ENCODE measurements at places on chromosomes 7 and 10. TPM values are rescaled to one million over a fixed set of nuclear protein-coding genes. Genes with fewer than 3 reads are reported as not detected.
A peak's percentile ranks its signal among the peaks of the same experiment; 100 is the strongest.

Gene TMEM236
- total RNA-seq, result 0.69 TPM

DNA sequence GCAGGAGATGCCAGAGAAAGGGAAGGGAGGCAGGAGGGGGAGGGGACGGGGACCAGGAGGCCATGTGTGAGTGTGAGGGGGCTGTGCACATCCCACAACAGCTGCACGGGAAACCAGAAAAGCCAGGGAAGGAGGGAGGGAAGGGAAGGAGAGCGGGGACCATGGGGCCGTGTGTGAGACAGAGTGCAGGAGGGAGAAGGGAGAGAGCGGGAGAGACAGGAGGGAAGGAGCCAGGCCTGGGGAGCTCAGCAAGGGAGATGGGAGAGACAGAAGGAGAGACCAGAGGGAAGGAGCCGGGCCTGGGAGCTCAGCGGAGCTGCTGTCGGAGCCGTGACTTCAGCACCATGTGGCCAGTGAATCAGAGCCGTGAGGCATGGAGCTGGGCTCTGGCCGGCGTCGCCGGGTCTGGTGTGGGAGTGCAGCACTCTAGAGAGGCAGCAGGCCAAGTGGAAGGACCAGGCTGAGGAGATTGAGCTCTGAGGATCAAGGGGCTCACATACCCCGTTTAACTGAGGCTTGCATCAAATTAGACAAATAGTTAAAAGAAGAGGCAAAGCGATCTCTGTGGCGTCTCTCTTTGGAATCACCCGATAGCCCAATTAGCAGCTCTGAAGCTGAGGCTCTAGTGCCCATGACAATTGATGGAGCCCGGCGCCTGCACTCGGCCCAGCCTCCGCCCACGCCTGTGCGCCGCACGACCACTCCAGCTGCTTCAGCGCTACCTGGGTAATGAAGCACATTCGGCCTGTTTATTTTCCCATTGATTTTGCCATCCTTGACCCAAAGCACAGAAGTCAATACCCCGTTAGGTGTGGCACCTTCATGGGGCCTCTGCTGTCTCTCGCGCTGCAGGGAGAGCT lies 150.4 kb downstream of the MAD1L1 start:
- DNase-seq, result no peak

GRCh38 chr10:125521721-125522680 lies 161.0 kb downstream of the TEX36 start:
- DNase-seq, result no peak

Gene RBP4
- total RNA-seq, result 55.5 TPM

DNA sequence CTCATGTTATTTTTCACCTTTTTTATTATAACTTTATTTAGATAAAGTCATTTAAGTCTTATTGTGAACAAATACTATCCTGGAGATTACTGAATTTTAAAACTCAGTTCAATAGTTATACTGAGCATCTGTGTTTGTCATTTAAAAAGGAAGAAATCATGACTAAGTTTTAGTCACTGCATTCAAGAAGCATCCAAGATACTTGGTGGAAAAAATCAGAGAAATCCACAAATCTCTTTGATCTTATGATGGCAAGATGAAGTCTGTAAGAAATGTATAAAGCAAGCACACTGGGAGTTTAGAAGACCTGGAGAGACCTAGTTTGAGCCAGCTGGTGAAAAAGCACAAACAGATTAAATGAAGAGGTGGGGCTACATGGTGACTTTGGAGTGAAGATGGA lies 529.8 kb upstream of the IGFBP3 start:
- DNase-seq, result no peak

DNA sequence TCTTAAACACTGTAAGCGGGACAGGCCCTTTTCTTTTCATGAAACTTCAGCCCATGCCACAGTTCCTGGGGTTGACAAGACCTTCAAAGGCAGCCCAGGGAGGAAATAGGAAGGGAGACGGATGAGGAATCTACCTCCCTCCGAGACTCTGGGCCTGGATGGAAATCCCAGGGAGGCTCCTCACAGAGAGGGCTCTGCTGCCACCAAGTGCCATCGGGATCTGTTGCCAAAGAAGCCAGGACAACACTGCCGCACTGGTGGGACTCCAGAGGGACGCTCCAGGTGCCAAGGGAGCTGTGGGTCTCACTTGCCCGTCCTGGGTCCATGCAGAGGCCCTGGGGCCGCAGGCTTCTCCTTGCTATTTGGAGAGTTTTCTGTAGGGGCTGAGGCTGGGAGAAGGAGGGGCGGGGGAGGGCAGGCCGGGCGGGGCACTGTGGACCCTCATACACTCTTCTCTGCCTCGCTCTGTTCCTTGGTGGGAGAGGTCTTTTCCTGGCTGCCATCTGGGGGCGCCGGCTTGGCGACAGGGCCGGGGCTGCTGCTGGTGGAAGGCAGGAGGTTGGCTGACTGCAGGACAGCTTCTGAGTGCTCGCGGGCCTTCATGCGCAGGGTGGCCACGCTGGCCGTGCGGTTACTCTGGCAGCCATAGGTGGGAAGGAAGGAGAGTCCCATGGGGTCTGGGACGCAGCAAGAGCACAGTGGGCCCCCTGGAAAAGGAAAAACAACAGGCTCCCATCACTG lies 30.0 kb downstream of the DRGX start:
- DNase-seq, result no peak

Gene LIPN
- 8.2 TPM for total RNA-seq

DNA sequence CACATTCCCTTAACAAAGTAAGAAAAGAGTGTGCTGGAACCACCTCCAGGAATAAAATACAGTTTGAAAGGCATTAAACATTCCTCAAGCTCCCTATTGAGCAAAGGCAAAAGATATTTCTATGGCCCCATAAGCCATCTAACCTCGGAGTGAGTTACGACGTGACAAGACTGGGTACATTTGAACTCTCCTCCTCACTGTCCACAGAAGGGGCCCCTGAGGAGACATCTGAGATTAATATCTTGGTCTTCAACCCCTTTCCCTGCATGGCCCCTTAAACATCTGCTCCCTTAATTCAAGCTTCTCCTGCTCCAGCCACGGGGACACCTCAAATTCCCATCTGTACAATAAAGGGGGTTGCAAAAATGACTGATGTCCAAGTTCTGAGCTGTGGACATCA lies 526 bp downstream of the GIMAP1 start:
- DNase-seq, result no peak

Gene ZNF488
- total RNA-seq, result 0.10 TPM

GRCh38 chr10:112750427-112751167 lies 199.4 kb upstream of the TCF7L2 start:
- DNase-seq, result no peak

Gene PIK3CG
- 4.7 TPM for total RNA-seq

- peak; percentile 14 for DNase-seq
Measured at GRCh38 chr10:49359349-49360270, 36.3 kb downstream of the DRGX start.

GRCh38 chr10:52999681-53000080 lies 227.1 kb upstream of the MBL2 start:
- no peak for DNase-seq

Gene CYP2W1
- total RNA-seq, result 17.4 TPM

All from skin of body (tissue), 3 donors.